ENCODE measurements at places on chromosomes 3 and 15.

DNA sequence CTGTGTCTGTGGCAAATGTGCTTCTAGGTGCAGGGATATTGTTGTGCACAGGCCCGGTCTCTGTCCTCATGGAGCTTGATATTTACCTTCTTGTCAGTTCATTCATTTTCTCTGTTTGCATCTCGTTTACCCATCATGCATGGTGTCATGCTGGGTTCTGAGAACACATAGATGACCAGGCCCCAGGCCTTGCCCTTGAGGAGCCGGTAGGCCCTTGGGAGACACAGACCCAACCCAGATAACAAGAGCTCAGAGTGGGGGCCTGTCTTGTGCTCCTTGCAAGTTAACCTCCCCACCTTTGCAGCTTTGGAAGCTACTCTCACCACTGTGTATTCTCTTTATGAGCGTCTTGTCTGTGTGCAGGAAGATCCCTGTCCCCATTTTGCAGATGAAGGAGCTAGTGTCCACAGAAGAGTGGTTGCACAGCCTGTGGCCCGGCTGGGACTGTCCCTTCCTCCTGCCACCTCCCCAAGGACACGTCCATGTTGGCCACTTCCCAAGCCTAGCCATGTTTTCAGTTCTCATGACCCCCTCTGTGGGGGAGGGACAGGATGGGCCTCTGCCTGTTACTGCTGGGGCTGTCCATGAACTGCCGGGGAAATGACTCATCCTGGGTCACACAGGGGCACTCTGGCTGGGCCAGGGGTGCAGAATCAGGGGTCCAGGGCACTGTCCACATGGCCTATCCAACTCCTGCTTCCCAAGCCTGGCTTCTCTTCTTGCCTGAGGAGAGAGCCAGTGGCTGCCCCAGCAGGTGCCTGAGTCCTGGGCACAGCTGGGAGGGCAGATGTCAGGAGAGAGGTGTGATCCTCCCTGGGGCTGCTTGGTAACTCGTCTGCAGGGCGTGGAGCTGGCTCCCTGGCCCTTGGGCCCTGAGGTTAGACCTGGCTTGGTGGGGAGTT is 3.4 kb downstream of the SNX33 start:
- no peak for DNase-seq

DNA sequence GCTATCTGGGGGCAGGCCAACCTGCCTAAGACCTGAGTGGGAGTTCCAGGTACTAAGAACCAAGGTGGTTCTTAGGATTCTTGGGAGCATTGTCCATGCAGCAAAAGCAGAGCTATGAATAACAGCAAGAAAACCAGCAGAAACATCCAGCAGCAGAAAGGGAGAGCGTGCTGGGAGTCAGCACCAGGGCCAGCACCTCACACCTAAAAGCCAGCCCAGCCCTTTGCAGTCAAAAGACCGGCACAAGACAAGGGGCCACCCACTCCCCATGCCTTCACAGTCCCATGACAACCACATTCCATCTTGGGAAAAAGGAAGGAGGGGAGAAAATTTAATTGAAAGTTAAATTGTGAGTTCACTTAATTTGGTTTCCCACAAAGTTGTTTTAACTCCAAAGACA is 364.9 kb downstream of the AGBL1 start:
- DNase-seq: no peak

DNA sequence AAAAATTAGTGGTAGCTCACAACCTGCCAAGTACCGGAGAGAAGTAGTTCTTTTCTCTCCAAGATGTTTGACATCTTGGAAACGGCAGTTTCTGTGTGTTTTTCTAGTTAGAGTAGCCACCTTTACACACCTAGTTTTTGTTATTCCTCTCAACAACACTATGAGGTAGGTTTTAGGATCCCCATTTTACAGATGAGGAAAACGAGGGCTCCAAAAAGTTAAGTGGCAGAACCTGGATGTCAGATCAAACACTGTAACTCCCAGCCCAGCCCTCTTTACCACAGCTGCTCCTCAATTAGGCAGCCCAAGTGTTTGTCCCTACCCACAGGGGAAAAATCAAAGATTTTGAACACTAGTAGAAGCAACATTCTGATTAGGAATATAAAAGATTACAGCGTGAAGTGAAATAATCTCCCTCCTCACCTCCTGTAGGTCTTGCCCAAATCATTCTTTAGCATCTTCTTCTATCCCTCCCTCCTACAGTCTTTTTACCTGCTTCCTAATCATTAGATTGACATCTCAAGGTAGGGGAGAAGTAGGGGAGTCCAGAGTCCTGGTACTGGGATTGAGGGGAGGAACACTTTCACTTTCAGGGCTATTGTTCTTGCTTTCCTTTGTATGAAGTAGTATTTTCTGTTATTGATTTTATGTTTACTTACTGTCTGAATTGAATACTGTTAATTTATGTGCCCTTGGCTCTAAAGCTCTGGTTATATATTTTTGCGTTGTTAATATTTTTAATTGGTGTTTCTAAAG is 142.6 kb downstream of the CMSS1 start:
- no peak for DNase-seq

GRCh38 chr3:43155464-43156121 is 49.7 kb upstream of the POMGNT2 start:
- DNase-seq: no peak

Measured in CD4-positive, alpha-beta T cell treated with Interleukin-4 for 1 hour (primary cell).